ENCODE measurements at places on chromosomes 13 and 19. TPM values are rescaled to one million over a fixed set of nuclear protein-coding genes. Genes with fewer than 3 reads are reported as not detected.

- DNase-seq: no peak
Measured at GRCh38 chr13:33316890-33317289, 31.3 kb upstream of the STARD13 start.

DNA sequence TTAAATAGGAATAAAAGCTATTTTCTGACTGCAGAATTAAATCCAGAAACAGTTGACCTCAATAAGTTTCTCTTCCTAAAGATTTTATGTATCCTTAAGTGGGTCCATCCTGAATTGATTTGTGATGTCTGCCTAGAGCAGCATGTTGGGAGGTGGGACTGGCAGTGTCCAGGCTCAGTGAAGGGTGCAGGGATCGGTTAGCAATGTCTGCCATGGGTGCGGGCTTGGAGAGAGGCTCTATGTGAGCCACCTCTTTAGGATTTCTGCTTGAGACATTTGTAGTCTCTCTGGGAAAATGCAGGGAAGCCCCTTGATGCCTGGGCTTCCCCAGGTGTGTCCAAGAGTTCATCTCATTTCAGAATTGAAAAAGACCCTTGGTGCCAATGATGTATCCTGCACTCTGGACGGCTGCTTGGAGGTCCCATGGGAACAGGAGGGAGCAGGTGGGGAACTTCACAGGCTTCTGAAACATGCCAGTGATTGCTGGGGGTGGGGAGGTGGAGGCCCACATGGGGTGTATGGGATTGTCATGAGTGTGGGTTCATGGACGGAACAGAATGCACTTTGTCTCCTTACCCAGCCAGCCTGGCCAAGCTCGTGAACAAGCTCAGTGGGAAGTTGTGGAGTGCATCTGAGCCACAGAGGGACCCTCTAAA lies 6.2 kb upstream of the COLGALT1 start:
- DNase-seq: no peak

- DNase-seq: peak; percentile 18
Measured at GRCh38 chr13:40589285-40590109, 76.9 kb downstream of the FOXO1 start.

Gene CACNG8
- 0.48 TPM for polyA plus RNA-seq

DNA sequence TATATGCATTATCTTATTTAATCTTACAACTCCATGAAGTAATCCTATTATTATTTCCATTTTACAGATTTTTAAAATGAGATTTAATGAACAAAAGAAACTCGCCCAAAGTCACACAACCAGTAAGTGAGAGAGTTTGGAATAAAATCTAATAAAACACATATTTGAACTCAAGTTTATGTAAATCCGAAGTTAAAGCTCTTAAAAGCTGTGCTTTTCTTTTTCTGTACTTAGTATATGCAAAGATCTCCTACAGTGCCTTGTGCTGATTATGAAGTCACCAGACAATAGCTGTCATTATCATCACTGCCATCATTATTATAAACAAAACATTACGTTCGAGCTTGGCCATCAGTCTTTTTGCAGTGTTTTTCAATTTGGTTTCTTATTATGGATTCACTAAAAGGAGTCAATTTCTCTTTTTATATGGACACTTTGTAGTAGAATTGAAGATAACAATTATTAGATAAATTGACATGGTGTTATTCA lies 29.7 kb upstream of the ENOX1 start:
- DNase-seq: no peak

DNA sequence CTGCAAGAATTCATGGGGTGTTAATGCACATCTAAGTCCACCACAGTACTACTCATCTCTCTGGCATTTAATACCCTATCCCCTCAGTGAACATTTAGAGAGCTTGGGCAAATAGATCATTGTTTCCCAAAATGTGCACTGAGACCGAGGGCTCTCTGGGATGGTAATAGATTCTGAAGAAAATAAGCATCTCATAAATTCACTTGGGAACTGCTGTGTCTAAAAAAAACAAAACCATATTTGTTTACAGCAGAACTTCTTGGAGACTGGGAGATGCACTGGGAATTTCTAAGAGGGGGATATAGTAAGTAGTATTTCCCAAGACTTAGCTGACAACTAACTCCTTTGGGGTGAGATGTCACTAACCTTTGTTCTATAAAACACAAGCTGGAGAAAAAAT lies 58.4 kb downstream of the ENOX1 start:
- no peak for DNase-seq

DNA sequence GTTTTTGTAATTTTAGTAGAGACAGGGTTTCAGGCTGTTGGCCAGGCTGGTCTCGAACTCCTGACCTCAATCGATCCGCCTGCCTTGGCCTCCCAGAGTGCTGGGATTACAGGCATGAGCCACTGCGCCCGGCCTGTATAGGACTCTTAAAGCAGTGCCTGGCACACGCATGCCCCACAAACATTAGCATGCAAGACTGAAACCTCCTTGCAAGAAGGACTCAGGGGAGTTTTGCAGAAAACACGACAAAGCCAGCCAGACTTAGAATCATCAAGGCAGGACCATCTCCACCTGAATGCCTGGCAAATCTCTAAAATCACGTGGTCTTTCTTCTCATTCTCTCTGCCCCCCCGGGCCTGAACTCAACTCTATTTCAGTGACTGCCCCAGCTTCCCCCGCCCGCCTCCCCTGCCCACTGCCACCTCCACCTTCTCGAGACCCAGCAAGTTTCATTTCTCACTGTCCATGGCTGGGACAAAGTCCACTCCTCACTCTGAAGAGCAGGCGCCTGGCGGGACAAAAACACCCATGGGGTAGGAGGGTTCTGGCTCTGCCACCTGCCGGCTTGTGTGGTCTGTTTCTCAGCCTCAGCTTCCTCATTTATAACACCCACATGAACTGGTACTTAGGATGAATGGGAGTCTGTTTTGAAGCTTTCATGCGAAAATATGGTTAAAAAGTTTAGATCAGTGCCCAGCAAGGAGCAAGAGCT lies 2.4 kb downstream of the TICAM1 start:
- DNase-seq: no peak

DNA sequence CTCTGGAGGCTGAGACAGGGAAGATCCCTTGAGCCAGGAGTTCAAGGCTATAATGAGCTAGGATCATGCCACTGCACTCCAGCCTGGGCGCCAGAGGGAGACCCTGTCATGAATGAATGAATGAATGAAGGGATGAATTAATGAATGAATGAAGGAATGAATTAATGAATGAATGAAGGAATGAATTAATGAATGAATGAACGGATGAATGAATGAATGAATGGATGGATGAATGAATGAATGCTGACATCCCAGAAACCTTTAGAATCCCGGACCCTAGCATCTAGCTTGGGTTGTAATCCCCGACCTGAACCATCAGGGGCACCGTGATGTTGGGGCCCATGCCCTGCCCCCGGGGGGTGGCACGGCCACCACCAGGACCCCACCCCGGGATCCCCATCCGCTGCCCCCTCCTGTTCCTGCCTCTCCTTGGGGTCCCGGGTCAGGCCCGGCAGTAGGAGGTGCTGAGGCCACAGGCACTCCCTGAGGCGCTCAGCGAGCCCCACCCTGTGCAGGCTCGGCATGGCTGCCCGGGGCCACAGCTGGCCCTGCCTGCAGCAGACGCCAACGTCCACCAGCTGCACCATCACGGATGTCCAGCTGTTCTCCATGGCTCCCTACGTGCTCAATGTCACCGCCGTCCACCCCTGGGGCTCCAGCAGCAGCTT lies 3.4 kb downstream of the EBI3 start:
- no peak for DNase-seq

Gene KCNJ14
- polyA plus RNA-seq: 1.0 TPM

DNA sequence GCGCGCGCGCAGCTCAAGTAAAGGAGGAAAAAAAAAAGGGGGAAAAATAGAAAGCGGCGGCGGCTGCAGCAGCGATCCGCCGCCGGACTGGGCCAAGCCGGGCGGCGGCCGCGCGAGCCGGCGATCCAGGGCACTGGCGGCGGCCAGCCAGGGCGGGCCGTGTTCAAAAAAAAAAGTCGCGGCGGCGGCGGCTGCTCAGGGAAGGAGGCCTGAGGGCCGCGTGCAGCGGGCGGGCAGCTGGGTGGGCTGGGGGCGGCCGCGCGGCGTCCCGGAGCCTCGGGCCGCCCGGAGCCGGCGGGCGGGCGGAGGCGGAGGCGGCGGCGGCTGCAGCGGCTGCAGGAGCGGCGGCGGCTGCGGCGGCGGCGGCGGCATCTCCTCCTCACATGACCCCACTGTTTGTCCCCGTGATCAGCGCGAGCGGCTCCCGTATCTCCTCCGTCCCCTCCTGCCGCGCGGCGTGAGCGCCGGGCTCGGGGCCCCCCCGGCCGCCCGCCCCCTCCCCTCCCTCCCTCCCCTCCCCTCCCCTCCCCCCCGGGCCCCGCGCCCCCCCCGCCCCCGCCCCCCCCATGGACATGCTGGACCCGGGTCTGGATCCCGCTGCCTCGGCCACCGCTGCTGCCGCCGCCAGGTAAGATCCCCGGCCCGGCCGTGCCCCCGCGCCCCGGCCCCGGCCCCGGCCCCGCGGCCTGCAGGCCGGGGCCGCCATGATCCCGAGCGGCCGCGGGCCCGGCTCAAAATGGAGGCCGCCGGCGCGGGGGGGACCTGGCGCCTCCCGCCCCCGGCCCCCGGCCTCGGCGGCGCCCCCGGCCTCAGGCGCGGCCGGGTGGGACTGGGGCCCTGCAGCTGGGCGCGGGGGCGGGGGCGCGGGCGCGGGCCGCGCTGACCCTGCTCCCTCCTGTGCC lies at the start of gene USF2:
TSS of gene USF2 (plus strand) at position 427 of the 902 bp plus-strand sequence. CDS start at position 567, 140 bp downstream.
- no peak for DNase-seq

- no peak for DNase-seq
Measured at GRCh38 chr13:47216176-47216822, 319.4 kb upstream of the HTR2A start.

DNA sequence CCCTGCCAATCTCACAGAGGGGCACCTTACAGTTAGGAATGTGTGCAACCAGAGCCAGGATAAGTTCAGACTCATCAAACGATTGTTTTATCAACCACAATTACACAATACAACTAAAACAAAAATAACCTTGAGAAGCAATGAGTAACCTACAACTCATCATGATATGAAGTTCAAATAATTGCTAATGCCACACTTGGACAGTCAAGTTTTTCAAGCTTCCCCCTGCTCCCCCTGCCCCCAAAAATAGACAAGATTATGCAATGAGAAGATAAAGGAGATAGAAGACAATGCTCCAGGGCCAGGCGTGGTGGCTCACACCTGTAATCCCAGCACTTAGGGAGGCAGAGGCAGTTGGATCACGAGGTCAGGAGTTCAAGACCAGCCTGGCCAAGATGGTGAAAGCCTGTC lies 13.6 kb upstream of the KPNA3 start:
- DNase-seq: no peak

DNA sequence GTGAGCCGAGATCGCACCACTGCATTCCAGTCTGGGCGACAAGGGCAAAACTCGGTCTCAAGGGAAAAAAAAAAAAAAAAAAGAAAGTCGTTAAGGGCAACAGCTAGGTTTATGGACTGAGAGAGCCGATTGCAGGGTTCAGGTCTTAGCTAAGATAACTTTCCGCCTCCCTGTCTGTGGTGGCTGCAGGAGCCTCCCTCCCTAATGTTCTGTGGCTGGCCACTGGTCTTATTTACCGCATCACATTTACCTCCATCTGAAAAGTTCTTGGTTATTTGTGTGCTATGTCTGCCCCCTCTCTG lies 722 bp upstream of the CRTC1 start:
- no peak for DNase-seq

Gene DIAPH3
- polyA plus RNA-seq: 10.3 TPM

Gene ELOF1
- 56.5 TPM for polyA plus RNA-seq

- no peak for DNase-seq
Measured at GRCh38 chr13:80666782-80667552, 326.0 kb upstream of the SPRY2 start.

- DNase-seq: no peak
Measured at GRCh38 chr13:57644106-57644505, 12.6 kb downstream of the PCDH17 start.

Gene GET3
- 97.7 TPM for polyA plus RNA-seq

Gene KASH5
- polyA plus RNA-seq: 0.18 TPM

DNA sequence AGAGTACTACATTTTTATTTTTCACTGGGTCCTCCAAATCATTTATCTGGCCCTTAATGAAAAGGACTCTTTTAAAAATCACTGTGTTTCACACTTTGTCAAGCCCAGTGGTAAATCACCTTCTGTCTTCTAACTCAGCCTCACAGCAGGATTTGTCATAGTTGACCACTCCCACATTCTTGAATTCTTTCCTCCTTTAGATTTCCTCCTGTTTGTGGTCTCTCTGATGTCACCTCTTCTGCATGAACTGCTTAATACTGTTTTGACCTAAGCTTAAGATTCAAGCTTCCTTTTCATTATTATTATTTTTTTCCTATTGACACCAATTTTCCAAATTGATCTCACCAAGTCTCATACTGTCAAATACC lies 899.8 kb upstream of the MIR17HG start:
- DNase-seq: no peak
